CD8-positive, alpha-beta T cell (primary cell): ENCODE measurements at places on chromosomes 6 and 20. TPM values are rescaled to one million over a fixed set of nuclear protein-coding genes. Genes with fewer than 3 reads are reported as not detected.
A peak's percentile ranks its signal among the peaks of the same experiment; 100 is the strongest.

The RSPH9 gene
- not detected for total RNA-seq

The SIRPB1 gene
- total RNA-seq = 3.9 TPM

The C20orf141 gene
- not detected for total RNA-seq

The MROH8 gene
- 1.1 TPM for total RNA-seq

The WFDC12 gene
- not detected for total RNA-seq

GRCh38 chr6:116397914-116398313 lies 27.2 kb downstream of the DSE start:
- no peak for DNase-seq

- DNase-seq = no peak
Observed at GRCh38 chr6:25215881-25216280, 63.3 kb upstream of the CARMIL1 start.

GRCh38 chr20:24993337-24994185 lies 1.0 kb upstream of the APMAP start:
- DNase-seq = peak; percentile 40

- peak; percentile 35 for DNase-seq
Observed at GRCh38 chr20:64103871-64104666, 3.3 kb downstream of the NPBWR2 start.

- no peak for DNase-seq
Observed at GRCh38 chr20:18007534-18008292, 38.9 kb downstream of the MGME1 start.

- DNase-seq = peak; percentile 20
Observed at GRCh38 chr20:23161968-23162696, 76.0 kb upstream of the CD93 start.

- no peak for DNase-seq
Observed at GRCh38 chr6:126439040-126439439, 99.1 kb downstream of the CENPW start.

GRCh38 chr6:42017021-42017643 lies 33.2 kb upstream of the TAF8 start:
- no peak for DNase-seq
